ENCODE measurements at places on chromosomes 2 and 18. TPM values are rescaled to one million over a fixed set of nuclear protein-coding genes. Genes with fewer than 3 reads are reported as not detected.
A peak's percentile ranks its signal among the peaks of the same experiment; 100 is the strongest.

DNA sequence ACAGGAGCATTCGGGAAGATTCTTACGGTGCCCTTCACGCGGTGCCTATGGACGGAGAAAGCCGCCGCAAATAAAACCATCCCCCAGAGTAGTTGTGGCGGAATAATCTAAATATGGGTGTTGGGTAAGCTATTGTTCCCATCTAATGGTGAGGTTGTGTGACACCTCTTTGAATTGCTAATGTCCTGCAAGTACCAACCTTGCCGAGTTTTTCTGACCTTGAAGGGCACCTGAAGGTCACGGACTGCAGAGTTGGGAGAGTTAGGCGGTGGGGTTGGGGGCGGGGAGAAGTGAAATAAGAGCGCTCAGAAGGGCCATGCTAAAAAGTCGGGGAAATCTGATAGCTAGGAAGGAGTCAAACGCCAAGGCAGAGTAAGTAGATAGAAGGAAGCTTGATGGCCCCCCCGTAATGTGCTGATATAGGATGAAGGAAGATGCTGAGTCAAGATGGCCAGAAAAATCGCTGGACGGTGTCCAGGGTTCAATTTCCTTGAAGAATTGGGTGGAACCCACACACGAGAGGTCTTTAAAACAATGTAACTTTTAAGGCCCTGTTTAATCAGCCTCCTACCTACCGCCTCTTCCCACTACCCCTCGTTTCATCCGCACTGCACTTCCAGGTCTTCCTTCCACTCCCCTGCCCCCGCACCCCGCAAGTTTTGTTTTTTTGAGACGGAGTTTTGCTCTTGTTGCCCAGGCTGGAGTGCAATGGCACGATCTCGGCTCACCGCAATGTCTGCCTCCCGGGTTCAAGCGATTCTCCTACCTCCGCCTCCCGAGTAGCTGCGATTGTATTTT, 600 bp downstream of the KATNAL2 start:
- peak; percentile 78 for DNase-seq
- peaks cover 3% of the 10 kb centered on the region for H3K4me1 ChIP-seq
- peak overlapping the region; percentile 90 for H3K4me3 ChIP-seq
- H3K36me3 ChIP-seq: no peaks in the 10 kb centered on the region

DNA sequence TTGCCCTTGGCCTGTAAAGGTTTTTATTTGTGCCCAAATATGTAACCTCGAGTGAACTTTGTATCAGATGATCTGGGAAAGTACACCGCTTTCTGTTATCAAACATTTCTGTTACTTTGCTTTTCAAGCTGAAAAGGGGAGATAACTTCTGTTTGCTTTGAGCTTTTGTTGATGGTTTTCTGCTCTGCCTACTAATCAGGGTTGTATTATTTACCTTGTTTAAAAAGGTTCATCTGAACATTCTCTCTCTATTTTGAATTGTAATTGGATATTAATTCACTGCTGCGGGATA, 79.4 kb downstream of the XRCC5 start:
- DNase-seq: no peak
- peaks cover 25% of the 10 kb centered on the region for H3K4me1 ChIP-seq
- no peak overlapping the region for H3K4me3 ChIP-seq

PSMG2 gene
- total RNA-seq: 114 TPM

CCL20 gene
- total RNA-seq: 1.2 TPM

Measured in osteoblast (primary cell).